ENCODE measurements at places on chromosomes 4 and X.

- no peak for DNase-seq
Measured at GRCh38 chr4:153221783-153222706, 17.8 kb downstream of the TRIM2 start.

DNA sequence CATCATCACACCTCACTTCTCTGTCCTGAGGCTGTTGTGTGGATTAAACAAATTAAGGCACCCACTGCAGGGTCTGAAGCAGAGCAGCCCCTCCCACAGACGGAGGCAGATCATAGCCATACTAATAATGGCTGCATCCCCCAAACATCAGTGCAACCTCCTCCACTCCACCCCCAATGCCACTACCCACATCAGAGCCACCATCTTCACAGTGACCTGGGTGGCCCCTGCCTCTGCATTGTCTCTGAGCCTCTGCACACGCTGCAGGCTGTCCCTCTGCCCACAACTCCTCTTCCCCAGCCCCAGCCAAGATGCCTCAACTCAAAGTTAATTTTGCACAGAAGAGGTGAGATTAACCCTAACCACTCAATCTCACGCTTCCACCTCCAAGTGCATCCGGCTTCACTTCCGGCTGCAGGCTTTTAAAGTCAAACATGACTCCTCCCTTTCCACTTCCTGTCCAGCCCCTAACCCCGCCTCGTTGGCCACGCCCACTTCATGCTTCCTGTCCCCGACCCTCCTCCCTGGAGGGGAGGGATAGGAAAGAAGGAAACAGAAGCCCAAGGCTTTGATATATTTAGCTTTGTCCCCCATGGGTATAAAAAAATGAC, 22.7 kb downstream of the JAKMIP1 start:
- DNase-seq = no peak

DNA sequence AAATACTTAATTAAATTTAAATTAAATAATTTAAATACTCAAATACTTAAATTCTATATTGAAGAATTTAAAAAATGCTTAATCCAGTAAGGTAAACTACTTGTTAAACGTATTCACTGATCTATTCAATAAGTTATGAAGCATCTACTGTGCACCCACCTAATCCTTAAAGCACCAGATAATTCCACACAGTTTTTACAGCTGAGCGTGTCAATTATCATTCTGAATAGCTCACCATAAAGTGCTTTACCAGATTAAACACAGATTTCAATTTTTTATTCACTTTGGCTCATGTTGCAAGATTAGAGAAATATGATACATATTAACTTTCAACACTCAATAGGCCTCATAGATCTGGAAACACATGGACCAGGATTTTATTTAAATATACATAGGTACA, 79.2 kb upstream of the DDIT4L start:
- DNase-seq = no peak

- no peak for DNase-seq
Measured at GRCh38 chr4:81427344-81427821, 44.3 kb downstream of the RASGEF1B start.

DNA sequence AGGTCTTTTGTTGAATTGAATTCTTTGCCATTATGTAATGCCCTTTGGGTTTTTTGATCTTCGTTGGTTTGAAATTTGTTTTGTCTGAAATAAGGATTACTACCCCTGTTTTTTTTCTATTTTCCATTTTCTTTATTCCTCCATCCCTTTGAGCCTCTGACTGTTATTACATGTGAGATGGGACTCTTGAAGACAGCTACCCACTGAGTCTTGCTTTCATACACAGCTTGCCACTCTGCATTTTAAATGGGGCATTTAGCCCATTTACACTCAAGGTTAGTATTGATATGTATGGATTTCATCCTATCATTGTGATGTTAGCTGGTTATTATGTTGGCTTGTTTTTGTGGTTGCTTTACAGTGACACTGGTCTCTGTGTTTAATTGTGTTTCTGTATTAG, 736.2 kb upstream of the GRID2 start:
- no peak for DNase-seq

- DNase-seq = no peak
Measured at GRCh38 chr4:31918891-31919290, 1198.7 kb downstream of the PCDH7 start.

DNA sequence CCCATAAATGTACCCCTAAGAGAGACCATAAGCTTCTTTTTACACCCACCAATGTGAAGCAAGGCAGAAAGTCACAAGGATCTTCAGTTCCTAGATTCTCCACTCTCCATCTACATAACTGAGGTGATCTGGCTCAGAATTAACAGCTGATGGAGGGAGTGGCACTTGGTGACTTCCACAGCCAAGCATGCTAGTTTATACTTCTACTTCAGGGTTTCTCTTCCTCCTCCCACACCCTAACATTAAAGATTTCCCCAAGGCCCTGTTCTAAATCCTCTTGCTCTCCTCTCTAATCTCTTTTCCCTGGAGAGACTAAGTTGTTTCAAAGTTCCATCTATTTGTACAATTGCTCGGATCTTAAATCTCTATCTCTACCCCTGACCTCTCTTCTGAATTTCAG, 81.1 kb downstream of the MBNL3 start:
- no peak for DNase-seq

DNA sequence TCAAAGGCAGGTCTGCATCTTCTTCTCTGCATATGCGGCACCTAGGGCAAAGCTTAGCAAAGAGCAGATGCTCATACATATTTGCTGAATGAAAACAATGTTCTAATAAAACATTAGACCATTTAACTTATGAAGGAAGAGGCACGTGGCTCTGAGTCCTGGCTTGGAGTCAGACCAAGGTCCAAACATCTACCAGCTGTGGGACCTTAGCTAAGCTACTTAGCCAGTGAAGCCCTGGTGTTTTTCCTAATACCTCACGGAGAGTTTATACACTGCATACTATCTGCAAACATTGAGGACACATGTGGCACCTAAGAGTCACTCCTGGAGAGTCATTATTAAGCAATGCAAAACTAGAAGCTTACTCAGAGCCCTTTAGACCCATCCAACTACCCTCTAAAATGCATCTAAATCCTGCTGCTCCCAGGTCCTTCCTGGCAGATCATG, 9.0 kb downstream of the PDGFC start:
- DNase-seq = no peak

DNA sequence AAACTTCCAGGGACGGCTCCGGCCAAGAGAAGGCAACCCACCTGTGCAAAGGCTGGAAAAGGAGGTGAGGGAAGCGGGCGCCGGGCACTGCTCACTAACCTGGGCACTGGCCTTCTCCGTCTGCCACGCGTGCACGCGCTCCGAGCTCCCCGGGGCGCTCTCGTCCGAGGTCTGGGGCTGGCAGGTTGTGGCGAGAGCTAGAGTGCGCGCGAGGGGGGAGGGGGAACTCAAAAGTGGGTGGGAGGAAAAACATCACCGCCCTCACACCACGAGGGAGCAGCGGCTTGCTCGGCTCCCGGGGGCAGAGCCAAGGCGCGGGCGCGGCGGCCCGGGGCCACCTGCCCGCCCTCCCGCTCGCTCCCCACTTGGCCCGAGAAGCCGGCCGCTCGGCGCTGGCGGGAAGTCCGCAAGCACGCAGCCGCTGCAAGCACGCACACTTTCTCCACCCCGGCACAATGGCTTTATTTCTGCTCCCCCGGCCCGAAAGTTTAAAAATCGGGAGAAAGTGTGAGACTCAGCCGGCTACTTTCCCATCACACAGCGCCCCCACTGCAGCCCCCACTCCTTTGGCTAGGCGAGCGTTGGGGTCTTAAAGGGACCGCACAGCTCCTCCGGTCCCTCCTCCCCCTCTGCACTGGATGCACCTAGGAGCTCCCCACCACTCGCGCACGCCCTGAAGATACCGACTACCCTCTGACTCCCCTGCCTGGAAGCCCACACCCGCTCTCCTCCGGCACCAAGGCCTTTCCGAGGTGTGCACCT, at the start of gene CHRDL1:
Gene CHRDL1 (minus strand): TSS at position 173 of the 762 bp plus-strand sequence. CDS start 3,636 bp downstream, outside the sequence.
- no peak for DNase-seq

DNA sequence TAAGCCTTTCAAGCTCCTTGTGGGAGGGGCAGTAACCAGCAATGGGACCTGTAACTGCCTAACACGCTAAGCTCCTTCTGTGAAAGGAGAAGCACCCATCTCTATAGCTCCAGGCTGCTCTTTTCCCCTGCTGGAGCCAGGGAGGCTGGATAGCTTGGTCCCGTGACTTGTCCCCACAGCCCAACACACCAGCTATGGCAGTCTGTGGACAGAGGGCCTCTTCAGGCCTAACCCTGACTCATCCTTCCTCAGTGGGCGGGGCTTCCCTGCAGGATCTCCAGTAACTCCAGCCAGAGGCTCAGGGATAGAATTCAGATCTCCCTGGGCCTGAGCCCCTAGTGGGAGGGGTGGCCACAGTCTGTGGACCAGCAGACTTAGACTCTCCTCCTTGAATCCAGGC, 1290.1 kb downstream of the PCDH7 start:
- DNase-seq = no peak

DNA sequence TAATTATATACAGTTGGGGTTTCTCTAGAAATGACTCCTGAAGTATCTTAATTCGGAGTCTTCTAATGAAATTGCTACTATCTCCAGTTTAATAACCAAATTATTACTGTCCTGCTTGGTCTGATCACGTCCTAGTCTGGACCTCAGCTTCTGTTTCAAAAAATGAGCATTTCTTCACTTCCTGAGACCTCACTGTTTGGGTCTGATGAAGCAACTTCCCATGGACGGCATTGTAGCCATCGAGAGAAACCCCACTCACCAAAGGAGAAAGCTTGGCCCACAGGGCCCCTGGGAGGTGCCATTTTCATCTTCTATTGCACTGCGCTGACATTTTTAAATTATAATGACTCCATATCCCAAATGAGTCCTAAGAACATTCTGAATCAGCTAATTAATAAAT, 178.0 kb downstream of the MGST2 start:
- DNase-seq = no peak

DNA sequence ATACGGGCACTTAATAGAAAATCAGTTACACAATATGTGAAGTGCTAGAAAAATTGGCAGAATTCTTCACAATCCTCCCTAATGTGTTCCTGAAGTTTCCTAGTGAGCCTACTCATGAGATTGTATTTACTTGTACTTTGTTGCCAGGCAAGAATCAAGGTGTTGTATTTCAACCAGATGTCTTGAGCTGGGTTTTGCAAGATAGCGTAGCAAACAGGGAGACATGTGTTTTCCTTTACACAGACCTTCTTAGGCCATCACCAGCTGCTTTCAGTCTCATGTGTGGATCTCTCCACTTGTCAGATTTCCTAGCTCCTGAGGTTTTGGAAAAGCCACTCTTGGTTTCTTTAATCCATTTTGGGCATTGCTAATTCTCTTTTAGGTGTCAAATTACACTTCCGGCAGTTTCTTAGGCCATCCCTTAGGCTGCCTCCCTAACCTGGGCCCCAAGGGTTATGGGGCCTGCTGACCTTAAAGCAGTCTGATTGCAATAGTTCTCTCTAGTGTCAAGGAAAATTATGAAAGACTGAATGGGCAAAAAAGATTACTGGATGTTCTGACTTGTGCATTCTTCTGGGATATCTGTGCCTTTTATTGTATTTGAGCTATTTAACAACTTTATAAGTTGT, 12.2 kb upstream of the EDA start:
- DNase-seq = no peak

- DNase-seq = no peak
Measured at GRCh38 chrX:53160297-53160983, 64.6 kb downstream of the KDM5C start.

DNA sequence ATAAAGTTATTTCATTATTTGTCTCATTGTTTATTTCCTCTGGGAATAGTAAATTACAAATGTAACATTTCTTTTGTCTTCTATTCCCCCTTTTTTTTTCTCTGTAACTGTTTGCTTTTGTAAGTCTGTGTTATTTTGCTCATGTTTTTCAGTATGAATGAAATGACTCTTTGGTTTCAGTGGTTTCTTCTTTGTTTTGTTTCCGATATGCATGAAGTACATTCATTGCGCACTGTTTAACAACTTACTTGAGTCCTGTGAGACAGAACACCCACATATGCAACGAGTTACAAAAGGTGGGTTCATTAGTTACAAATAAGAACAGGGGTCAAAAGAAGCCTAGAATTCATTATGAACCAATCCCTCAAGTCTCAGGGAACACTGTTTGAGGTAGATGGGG, 175.0 kb upstream of the UGT8 start:
- no peak for DNase-seq

DNA sequence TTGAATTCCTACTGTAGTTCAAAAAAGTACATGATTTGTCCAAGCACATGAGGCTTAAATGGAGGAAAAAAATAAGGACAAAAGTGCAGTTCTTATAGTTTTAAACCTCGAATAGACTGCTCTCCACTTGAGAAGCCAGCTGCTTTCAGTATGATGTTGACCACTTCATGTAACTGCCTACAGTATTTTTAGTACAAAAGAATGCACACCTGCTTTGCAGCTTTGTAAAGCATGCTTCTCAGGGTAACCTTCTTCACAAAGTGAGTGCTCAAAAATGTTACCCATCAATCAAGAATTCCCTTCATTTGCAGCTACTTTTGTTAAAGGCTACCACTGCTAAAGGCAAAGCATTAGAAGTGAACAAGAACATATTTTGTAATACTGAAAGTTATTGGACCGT, 83.4 kb upstream of the FAM47B start:
- no peak for DNase-seq

GRCh38 chr4:141676087-141676670, 39.8 kb downstream of the IL15 start:
- no peak for DNase-seq

DNA sequence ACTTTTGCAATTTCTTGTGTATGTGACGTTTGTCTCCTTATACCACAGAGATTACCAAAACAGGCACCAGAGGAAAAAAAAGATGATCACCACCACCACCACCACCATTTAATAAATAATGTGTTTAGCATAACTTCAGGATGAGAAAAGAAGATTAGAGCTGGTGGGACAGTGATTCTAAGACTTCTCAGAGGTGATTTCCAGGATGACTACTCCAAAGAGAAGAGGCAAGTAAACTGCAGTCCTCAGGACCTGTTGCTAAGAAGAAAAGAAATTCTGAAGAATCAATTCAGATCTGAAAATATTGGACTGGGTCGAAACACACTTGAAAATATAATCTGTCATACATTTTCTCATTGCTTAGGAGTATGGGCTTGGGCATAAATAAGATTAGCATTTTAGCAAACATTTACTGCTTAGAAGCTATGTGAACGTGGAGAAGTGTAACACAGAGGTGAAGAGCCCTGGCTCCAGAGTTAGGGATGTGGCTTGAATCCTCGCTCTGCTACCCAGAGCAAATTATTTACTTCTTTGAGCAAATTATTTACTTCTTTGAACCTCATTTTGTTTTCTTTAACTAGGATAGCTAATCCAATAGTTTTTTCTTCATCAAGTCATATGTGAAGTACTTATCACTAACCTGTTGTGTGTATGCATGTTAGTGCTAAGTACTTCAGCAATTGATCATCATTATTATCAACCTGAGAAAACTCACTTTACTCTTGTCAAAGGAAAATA, 10.5 kb upstream of the YTHDC1 start:
- DNase-seq = no peak

GRCh38 chr4:20127626-20128025, 124.1 kb upstream of the SLIT2 start:
- DNase-seq = no peak

DNA sequence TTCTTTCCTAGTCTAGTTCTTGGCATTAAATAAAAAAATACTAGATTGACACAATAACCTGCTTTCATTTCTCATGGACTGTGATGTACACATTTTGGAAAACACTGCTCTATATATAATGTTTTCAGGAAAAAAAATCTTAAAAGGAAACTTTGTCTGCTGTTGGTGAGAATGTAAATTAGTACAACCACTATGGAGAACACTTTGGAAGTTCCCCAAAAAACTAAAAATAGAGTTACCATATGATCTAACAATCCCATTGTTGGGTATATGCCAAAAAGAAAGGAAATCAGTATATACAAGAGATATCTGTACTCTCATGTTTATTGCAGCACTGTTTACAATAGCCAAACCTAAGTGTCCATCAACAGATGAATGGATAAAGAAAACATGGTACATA, 202.3 kb downstream of the PPP3CA start:
- DNase-seq = no peak
